Thoracic aorta endothelial cell (primary cell): ENCODE measurements at places on chromosomes 16 and 17. TPM values are rescaled to one million over a fixed set of nuclear protein-coding genes. Genes with fewer than 3 reads are reported as not detected.

Gene MRPS7
- 61.2 and 82.3 TPM in 2 replicates for total RNA-seq

Gene PIPOX
- 1.8 and 3.1 TPM in 2 replicates for total RNA-seq

Gene TBC1D3C
- total RNA-seq: 0.13 TPM in 1 of 2 replicates, not detected in the other

Gene PEX12
- total RNA-seq: 4.9 and 5.3 TPM in 2 replicates

Gene ALOX12B
- total RNA-seq: not detected in 2 replicates

Gene KRT20
- not detected in 2 replicates for total RNA-seq

Gene KRT222
- not detected in 2 replicates for total RNA-seq

Gene MRPL12
- total RNA-seq: 40.8 and 41.5 TPM in 2 replicates

Gene MMP2
- total RNA-seq: 135 and 238 TPM in 2 replicates

Gene MGAT5B
- total RNA-seq: 1.4 and 1.6 TPM in 2 replicates

Gene DHX8
- 55.1 and 59.6 TPM in 2 replicates for total RNA-seq

Gene VASN
- total RNA-seq: 0.13 and 0.22 TPM in 2 replicates

Gene MAPT
- total RNA-seq: 0.07 and 0.27 TPM in 2 replicates

Gene PDE6G
- total RNA-seq: 0.66 and 0.86 TPM in 2 replicates

Gene EXOC3L1
- 3.3 and 4.0 TPM in 2 replicates for total RNA-seq
